ENCODE measurements at places on chromosomes 16 and 17.

- DNase-seq = no peak
Measured at GRCh38 chr16:75555213-75555706, 792 bp downstream of the TMEM231 start.

GRCh38 chr16:46658925-46659324 lies 30.1 kb downstream of the VPS35 start:
- no peak for DNase-seq

GRCh38 chr17:74875977-74876593 lies 3.3 kb upstream of the FDXR start:
- DNase-seq = no peak

- no peak for DNase-seq
Measured at GRCh38 chr16:28029387-28030002, 34.0 kb downstream of the GSG1L start.
